ENCODE measurements at places on chromosomes 3 and 15.

DNA sequence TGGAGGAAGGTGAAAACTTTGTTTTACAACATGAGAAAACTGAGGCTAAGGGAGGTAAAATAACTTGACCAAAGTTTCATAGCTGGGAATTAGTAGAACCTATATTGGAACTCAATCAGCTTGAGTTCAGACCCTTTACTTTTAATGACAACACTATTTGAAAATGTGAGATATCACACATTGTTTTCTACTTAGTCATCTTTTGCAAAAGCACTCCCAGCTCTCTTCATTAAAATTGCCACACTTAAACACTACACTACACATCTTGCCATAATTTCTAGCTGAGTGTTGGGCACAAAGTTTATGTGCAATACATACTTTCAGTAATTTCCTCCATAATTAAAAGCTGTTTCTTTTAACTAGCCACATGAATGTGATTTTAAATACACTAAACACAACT lies 230.4 kb upstream of the DCBLD2 start:
- DNase-seq, result no peak

DNA sequence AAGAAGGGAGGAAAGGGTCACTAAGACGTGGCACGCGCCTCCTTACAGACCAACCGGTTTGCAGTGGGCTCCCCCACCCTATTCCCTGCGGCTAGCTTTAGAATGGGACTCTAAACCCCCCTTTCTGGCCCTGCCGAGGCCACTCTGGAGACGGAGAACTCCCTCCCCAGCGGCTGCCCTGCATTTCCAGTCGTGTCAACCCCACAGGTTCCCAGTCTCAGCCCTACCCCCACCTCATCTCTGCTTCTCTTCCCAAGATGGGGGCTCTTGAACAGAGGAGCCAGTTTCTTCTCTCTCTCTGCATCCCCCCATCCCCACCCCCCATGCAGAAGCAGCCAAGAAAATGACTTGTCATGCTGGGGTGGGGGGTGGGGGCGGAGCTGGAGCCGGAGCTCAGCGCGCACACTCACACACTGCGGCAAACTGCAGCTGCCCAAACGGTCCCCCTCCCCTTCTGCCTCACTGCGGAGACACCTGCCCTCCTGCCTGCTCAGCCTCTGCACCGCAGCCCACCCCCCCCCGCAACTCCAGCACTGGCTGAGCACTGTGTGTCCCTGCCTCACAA lies 871 bp downstream of the MAP1A start:
- DNase-seq, result peak; percentile 18

DNA sequence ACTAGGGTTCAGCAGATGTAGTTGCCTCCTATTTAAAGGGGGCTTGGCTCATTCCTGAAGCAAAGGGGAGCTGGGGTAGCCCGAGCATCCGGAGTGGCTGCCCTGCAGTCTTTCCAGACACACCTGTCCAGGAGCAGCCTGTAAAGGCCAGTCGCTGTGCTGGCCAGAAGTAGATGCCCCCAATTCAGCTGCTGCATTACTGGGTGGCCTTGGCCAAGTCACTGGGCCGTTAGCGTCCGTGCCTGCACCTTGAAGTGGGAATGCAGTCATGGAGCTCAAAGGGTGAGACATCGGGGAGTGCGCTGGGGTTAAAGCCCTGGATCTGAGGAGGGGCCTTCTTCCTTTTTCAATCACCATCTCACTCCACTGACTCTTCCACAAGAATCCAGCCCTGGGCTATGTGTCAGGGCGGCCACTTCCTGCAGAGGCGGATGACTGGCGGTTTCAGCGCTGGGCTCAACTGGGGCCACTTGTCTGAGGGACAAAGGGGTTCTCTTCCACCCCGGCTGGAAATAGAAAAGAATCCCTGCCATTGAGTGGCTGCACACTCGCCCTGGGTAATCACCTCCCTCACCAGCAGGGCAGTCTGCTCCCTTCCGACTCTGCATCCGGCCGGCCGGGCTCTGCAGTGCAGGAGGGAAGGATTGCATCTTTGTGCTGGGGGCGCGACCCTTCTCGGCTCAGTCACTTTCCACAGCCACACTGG lies 11.8 kb downstream of the ALDH1A3 start:
- no peak for DNase-seq

- no peak for DNase-seq
These were observed 694.6 kb downstream of the TUSC7 start for GRCh38 chr3:117404141-117404540.

DNA sequence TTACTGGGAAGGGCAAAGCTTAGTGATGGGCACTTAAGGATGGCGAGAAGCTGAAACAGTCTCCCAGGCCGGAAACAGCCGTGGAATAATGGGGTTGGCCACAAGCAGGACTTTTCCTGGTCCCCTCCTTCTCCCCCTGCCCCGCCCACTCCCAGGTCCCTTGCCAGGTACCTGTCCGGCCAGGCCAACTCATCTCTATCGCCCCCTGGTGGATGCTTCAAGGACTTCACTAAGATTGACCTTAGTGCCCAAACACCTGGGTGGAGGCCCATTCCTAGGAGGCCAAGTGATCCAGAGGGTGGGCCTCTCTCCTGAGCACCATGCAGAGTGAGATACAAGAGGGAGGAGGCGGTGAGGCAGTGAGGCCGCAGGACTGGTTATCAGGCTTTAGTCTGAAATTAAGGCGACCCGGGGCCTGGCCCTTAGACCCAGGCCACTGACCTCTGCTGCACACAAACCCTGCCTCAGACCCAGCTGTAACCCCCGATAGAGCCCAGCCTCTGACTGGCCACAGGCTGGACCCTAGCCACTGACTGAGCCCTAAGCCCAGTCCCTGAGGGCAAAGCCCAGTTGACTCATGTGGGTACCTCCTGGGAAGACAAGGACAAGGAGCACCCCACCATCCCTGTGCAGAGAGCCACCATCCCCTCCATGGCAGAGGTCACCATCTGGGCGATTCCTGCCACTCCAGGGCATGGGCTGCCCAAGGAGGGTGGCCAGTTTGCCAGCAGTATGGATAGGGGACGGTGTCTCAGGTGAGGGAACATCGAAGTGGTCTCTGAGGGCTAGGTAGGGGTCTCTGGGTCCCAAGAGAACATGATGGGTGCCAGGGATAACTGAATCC lies 37.6 kb downstream of the VIPR1 start:
- DNase-seq, result peak; percentile 56

DNA sequence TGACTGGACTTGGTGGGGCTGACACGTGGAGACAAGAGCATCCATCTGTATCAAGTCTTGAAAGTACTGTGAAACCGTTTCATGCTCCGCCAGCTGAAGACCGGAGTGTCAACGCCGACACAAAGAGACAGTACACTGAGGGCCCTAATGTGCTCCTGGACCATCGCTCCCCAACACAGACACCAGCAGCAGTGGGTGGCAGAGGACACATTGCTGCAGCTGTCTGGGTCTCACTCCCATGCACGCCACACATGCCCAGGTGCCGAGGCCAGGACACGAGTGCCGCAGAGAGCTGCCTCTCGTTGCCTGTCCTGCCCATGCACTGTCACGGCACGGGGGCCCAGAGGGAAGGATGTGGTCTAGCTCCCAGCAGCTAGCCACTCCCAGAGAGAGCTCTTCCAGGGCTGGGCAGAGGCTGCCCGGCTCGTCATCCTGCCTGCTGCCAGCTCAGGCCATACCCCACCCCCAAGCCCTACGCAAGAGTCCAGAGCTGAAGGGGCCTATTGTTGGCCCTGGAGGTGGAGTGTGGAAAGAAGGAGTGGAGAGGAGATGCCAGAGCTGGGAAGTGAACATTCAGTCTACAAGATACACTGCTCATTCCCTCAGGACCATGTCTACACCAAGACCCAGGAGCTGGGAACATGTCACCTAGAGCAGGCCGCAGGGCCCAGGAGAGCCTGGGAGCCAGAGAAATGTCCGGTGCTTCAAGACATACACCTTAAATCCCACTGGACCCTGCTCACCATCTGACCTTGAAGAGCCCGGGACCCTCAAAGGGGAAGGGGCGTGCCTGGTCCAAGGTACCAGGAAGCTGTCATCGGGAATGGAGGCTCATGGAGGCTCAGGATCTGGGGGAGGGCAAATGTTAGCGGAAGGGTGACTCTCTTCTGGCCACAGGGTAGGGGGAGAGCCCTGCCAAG lies 7.7 kb downstream of the TNK2 start:
- DNase-seq, result peak; percentile 38

DNA sequence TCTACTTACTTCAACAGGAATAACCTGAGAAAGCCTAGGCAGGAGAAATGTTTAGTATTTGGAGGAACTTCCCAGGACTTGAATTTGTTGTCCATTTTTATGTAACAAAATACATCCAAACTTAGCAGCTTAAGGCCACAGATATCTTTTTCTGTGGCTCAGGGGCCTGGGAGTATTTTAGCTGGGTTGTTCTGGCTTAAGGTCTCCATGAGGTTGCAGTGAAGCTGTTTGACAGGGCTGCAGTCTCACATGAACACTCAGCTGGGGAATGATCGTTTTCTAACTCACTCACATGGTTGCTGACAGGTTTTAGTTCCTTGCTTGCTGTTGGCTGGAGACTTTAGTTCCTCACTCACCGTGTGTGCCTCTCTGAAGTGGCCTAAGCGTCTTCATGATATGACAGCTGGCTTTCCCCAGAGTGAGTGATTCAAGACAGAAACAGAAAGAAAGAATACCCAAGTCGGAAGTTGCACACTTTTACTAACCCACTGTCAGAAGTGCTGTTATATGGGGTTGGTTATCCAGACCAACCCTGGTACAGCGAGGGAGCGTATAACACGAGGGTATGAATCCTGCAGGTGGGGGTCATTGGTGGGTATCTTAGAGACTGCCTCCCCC lies 229.7 kb upstream of the TBL1XR1 start:
- DNase-seq, result peak; percentile 46

DNA sequence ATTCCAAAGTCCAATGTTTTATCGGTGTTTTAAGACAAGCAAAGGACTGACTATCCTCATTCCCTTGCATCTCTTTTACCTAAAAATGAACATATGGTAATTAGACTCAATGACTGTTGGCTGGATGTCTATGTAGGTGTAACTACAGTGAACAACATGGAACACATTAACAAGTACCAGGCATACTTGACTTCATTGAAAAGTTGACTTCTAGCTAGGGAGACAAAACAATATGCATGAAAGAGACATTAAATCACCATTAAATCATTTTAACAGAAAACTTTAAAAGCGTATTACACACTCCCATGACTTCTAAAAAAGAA lies 34.3 kb upstream of the ANPEP start:
- no peak for DNase-seq

GRCh38 chr3:187987924-187988323 lies 166.0 kb upstream of the LPP start:
- peak; percentile 47 for DNase-seq

DNA sequence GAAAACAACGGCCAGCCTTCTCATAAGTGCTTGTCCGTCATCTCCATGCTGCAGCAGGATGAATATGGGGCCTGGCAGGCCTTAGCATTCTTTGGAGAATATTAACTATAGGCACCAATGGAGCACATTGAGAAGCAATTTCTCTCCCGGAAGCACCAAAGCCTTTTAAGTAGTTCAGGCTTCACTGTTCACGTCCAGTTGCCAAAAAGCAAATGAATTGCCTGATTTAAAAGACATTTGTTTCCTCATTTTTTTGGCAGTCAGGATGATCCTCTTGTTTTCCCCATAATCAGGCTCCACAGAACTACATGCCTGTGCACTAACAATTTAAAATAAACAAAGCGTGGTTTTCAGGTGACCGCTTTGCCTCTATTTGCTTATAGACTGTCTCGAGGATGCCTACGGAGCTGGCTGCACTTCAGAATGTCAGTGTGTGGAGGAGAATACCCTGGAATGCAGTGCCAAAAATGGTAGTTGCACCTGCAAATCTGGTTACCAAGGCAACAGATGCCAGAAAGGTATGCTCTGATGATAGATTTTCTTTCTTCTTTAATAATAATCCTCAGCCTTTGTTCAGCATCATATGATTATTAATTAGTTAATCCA lies 725.2 kb upstream of the GOLIM4 start:
- DNase-seq, result no peak

DNA sequence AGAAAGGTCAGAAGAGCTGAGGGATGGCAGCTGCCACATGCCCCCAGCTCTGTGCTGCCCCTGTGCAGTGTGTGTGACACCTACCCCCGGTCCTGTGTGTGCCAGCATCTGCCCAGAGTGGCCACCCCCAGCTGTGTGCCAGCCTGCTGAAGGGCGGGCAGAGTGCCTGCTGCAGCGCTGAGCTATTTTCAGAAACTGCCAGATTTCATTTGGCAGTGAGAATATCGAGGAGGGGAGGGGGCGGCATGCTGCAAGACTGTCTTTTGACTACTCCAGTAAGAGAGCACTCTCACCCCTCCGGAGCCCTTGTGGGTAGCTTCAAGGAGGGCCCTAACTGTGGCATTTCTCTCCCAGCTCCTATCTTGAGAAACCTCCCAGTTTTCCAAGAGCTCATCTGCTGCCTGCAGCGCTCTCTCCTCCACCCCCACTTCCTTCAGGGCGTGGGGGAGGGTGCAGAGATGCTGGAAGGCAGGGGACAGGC lies 25.2 kb upstream of the DOCK3 start:
- DNase-seq, result no peak

DNA sequence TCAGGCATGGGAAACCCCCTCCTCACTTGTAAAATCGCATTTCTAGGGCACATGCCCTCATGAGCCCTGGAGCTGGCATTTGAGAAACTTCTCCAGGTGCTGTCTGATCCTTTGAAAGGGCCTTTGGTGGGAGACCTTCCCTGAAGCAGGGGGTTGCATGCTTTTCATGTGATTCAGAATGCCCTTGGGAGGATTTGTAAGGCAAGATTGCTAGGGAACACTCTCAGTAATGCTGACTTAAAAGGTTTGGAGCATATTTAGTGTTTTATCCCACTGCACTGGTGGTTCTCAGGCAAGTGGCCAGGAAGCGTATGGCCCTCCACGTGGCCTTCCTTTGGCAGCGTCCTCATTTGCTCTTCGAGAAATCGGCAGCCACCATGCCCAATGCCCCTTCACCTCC lies 164.1 kb downstream of the ARRDC4 start:
- no peak for DNase-seq

GRCh38 chr15:65740148-65740547 lies 51.9 kb downstream of the DENND4A start:
- DNase-seq, result no peak

GRCh38 chr3:52140769-52141168 lies 13.5 kb downstream of the POC1A start:
- no peak for DNase-seq

- no peak for DNase-seq
These were observed 51.1 kb downstream of the STRIT1 start for GRCh38 chr3:155242342-155242741.

- no peak for DNase-seq
These were observed 127.4 kb downstream of the ST8SIA2 start for GRCh38 chr15:92520914-92521623.

DNA sequence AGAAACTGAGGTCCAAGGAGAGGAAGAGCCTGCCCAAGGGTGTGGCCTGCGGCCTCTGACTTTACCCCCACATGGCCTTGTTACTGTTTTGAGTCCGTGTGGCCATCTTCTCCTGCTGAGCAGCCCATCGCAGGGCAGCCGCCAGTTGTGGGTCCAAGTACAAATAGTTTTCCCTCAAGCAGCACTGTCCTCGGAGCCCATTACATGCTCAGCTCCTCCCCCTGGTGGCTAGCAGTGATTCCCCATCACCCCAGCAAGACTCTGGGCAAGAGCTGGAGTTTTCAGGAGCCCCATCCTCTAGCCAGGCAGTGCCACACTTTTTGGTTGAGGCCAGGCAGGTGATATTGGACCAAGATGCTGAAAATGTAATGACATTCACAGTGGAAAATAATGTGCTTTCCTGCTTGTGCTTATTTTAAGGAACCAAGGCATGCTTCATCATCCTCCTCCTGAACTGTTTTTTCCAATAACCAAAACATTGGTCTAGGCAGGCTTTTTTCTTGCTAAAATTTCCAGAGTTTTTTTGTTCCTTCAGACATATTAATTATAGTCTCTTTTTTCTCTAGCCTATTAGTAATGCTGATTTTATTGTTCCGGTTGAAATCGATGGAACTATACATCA lies 23.2 kb upstream of the VILL start:
- peak; percentile 60 for DNase-seq

Data from activated naive CD4-positive, alpha-beta T cell treated with anti-CD3 and anti-CD28 coated beads, Interleukin-2, amount 50 U/mL, for 16 hours (primary cell).